Stimulated activated CD8-positive, alpha-beta memory T cell treated with anti-CD3 and anti-CD28 coated beads, Interleukin-12 subunit alpha, Interleukin-12 subunit beta, amount 100 ng/mL, for 4 hours (primary cell): ENCODE measurements at places on chromosomes 1 and 21.

DNA sequence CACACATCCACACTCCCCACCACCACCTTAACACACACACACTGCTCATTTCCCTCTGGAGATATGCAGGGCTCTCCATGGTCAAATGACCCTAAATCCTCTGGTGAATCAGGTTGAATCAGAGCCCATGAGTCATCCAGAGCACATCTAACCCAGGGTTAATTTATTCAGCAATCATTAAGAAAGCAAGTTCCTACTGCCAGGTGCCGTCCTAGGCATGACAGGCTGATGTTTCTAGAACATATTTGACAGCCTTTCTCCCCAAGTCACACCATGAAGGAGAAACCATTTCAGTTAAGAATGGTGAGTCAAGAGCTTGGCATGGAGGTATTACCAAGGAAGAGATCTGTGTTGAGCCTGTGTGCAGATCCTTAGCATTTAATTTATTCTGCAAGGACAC is 194.3 kb upstream of the CAMK1G start:
- DNase-seq = no peak

DNA sequence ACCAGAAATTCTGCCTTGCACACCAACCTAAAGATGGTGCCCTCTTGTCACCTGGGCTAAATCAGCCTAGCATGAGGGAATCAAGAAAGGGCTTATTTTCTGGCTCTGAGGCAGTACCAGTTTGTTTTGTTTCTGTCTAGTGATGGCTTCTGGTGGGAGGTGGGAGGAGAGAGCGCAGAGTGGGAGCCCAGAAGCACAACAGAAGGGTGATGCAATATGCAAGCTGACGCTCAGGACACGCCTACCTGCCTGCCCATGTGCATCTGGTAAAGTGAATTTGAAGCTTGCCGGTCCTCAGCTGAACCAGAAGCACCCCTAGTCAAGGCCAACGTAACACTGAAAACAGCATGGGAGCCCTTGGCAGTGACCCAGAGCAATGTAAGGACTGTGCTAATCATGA is 138.4 kb upstream of the TIAM1 start:
- no peak for DNase-seq

DNA sequence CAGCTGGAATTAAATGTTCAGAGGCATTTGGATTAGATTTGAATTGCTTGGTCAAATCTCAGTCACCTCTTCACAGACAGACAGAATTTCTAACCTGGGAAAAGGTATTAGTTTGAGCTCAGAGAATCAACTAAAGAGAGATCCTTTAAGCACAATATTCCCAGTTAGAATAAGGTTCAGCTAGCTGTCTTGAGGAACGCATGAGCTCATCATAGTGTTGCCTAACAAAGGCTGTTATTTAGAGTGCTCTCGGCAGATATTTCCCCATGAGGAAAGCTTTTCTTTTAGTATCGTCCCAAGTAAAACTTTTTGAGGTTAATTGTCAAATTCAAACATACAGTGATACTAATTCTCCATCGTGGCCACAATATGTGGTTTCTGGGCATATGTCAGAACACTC is 269.9 kb downstream of the HLX start:
- no peak for DNase-seq

- DNase-seq = no peak
These were observed 1598.9 kb downstream of the PLA2G4A start for GRCh38 chr1:188427642-188428041.

GRCh38 chr1:111015222-111015621 is 51.5 kb upstream of the LRIF1 start:
- no peak for DNase-seq

DNA sequence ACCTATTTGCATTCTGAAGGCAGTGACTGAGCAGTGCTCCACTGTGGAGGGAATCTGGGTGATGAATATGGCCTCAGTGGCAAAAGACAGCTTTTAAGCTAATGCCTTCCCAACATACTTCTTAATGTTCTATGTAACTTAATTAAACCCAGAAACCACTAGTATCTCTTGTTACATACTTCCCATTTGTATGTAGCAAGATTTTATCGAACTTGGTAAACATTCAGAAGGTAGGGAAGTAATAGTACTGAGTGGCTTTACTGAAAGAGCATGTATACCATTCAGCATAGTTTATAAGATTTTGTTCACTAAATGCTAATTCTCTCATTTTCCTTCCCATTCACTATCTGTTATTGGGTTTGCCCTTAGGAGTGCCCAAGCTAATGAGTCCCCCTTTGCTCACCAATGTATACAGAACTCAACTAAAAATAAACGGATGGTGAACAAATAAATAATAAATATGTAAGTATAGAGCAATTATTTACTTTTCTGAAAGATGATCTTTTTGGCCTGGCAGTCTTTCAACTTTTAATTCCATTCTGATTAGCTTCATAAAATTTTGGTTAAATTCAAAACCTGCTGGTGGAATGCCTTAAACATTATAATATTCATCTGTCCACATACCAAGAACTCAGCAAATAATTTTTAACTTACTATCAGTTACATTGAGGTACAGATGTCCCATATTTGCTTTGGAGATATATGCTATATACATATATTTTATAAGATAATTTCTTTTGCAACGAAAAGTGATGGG is 204.4 kb downstream of the APP start:
- DNase-seq = no peak

DNA sequence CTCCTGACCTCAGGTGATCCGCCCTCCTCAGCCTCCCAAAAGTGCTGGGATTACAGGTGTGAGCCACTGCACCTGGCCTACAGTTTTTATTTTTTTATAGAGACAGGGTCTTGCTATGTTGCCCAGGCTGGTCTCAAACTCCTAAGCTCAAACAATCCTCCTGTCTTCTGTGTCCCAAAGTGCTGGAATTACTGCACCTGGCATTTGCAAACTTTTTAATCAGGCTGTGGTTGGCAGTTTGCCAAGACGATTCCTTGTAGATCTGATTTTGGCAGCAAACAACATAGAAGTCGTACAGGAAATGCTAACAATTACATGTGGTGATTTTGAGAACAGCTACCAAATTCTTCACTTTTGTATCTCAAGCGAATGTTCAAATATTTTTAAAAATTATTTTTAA is 10.1 kb downstream of the RBP7 start:
- no peak for DNase-seq

DNA sequence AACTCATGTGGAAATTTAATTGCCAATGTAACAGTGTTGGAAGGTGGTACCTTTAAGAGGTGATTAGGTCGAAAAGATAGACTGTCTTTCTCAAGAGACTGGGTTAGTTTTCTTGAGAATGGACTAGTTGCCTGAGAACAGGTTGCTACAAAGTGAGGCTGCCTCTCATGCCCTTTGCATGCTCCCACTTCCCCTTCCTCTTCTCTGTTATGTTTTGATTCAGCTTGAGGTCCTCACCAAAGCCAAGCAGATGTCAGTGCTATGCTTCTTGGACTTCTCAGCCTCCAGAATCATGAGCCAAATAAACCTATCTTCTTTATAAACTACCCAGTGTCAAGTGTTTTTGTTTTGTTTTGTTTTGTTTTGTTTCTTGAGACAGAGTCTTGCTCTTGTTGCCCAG is 187.0 kb upstream of the RUNX1 start:
- DNase-seq = no peak

GRCh38 chr1:166876540-166876838 is 425 bp upstream of the TADA1 start:
- DNase-seq = no peak

- DNase-seq = no peak
These were observed 29.6 kb downstream of the IVNS1ABP start for GRCh38 chr1:185287451-185287850.

DNA sequence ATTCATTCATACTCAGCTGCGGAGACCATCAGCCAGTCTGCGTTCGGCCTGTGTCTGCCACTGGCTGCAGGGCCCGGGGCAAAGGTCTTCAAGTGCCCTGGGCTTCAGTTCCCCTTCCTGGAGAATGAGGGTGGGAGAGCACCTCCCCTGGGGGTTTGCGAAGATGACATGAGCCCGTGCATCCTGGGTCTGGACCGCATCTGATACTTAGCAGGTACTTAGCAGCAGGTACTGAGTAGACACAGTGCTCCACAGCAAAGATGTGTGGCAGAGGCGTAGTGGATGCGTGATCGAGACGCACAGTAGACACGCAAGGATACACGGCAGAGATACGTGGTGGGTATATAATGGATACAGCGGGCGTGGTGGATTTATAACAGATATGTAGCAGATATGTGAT is 51.3 kb downstream of the PRKCZ start:
- DNase-seq = no peak

- DNase-seq = no peak
These were observed 189.3 kb upstream of the EDN2 start for GRCh38 chr1:41673806-41674205.

DNA sequence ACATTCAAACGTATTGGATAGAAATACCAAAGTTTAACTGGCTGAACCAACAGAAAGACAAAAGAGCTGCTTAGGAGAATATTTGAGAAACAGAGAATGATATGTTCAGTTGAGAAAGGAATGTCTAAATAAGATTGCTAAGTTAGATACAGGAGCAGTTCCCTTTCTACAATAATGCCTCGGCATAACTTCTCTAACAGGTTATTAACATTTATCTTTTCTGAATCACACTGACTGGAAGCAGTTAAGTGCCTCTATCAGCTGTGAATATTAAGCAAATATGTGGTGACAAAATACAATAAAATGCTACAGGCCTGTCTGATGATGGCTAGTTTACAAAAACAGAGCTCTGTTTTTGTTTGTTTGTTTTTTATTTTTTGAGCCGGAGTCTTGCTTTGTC is 121.9 kb downstream of the KCNK1 start:
- no peak for DNase-seq

- DNase-seq = no peak
These were observed 22.9 kb downstream of the ANGPTL7 start for GRCh38 chr1:11211925-11212587.

DNA sequence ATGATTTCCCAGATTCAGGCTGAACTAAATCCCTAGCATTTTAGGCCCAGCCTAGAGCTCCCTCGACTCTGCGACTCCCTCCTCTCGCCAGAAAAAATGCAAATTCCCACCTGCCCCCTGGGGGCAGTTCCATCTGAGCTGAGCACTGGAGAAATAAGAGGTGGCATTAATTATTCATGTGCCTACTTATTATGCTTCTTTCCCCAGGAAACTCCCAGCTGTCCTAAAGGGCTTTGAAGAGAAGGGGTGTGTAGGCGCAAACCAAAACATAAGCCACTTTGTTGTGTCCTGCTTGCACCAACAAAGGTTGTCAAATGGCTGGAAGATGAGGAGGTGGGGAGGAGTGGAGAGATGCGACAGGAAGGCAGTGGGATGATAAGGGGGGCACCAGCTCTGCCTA is 41.4 kb upstream of the GOLT1A start:
- no peak for DNase-seq

DNA sequence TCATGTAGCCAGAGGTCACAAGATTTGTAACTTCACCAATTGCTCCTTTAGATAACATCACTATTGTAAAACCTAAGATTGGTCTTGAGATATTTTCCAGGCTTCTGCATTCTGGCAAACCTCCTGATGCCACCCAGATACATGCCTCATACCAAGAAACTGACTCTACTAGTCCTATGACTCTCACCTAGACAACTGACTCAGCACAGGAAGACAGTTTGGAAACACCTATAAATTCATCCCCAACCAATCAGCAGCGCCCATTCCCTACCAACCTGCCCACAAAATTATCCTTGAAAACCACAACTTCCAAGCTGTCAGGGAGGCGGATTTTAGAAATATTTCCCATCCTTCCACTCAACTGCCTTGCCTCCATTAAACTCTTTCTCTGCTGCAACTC is 2.6 kb downstream of the NME7 start:
- no peak for DNase-seq

DNA sequence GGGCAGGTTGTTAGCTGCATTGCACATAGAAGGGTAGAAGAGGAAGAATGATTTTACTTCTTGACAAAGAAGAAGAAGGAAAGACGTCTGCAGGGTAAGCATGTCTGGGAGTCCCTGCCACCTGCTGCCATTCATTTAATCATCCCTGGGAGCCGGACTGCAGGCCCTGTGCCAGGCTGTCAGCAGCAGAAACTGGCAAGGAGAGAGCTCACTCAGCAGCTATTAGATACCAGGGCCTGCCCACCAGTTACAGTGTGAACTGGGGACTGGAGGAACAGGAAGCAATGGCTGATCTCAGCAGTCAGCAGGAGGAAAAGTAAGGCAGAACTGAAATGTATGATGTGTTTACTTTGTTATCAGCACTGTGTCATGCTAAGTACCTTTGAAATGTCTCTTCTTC is 75.7 kb upstream of the C1orf87 start:
- no peak for DNase-seq

- no peak for DNase-seq
These were observed 128.7 kb upstream of the F3 start for GRCh38 chr1:94670273-94670672.

DNA sequence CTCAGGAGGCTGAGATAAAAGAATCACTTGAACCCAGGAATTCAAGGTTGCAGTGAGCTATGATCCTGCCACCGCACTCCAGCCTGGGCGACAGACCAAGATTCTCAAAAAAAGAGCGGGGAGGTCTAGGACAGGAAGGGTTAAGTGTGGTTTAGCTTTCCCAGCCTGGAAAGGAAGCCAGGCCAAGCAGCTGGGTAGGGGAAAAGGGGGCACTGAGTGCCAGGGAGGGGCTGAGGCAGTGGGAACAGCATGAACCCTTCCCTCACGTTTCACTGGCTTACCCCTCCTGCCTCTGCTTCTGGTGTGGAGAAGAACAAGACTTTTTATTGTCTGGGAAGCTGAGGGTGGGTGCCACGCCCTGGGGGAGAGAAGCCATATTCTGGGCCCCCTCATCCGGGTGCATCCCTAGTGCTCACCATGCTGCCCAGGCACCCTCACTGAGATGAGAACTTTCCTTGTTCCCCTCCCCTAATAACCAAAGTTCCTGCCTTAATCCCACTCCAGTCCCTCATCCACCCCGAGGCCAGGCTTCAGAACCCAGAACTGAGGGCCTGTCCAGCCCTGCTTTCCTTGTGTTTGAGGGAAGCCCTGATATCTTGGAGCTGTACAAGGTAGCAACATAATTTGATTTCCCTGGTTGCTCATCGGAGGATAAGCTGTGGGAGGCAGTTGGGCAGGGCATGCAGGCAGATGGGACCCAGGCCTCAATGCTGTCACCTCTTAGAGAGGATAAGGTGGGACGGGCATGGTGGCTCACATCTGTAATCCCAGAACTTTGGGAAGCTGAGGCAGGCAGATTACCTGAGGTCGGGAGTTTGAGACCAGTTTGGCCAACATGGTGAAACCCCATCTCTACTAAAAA is 2.0 kb upstream of the LMNA start:
- no peak for DNase-seq

GRCh38 chr1:22249928-22250680 is 107.2 kb upstream of the WNT4 start:
- no peak for DNase-seq
